ENCODE measurements at places on chromosomes 3 and 15. TPM values are rescaled to one million over a fixed set of nuclear protein-coding genes. Genes with fewer than 3 reads are reported as not detected.

CHRM5 gene
- total RNA-seq, result not detected

TNNC1 gene
- 0.61 TPM for total RNA-seq

- DNase-seq, result no peak
Observed at GRCh38 chr3:57062101-57062631, 1.7 kb downstream of the SPATA12 start.

DNA sequence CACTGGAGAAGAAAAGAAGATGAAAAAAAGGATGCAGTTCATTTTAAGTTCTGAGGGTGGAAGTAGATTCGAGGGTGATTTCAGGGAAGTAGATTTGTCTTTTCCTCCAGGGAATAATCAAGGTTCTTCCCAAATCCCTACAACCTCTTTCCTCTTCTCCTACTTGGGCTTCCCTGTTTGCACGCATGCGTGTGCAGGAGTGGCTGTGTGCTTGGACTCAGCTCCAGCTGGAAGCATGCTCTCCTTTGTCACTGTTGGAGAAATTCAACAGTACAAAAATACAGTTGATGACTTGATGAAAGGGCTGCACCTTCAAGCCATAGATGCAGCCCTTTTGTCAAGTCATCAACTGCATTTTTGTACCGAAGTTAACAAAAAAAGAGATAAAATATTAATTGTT lies 3.8 kb downstream of the OR5K2 start:
- DNase-seq, result no peak

- DNase-seq, result no peak
Observed at GRCh38 chr3:18633002-18633401, 207.9 kb upstream of the SATB1 start.

- DNase-seq, result peak; percentile 51
Observed at GRCh38 chr3:196712514-196713413, 587 bp downstream of the PIGX start.

All from MCF 10A (cell line).